NCI-H2171 treated with DMSO at 0.1 percent for 48 hours (cell line): ENCODE measurements at places on chromosomes 13 and 19.

GRCh38 chr13:93624311-93624777, 397.7 kb downstream of the GPC6 start:
- DNase-seq: peak; percentile 77

GRCh38 chr19:5621311-5621944, 1.1 kb downstream of the SAFB2 start:
- no peak for DNase-seq

DNA sequence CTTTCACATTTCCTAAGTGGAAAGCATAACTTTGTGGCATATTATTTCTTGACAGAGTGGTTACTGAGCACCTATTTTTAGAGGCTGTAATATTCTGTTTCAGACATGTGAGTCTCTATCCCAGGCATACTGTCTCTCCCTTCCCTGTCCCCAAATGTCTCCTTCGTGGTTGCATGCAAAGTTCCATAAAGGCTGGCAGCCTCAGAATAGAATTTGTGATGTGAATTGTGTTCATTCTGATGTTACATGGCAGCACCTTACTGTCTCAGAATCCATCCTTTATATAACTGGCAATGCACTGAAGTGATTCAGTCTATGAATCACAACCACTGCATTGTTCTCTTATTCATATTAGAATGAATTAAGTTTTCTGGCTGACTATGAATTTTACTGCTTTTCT, 89.0 kb upstream of the SLC7A1 start:
- DNase-seq: no peak

- no peak for DNase-seq
Observed at GRCh38 chr19:7238051-7238450, 56.2 kb downstream of the INSR start.

- DNase-seq: no peak
Observed at GRCh38 chr13:59658027-59658737, 505.5 kb downstream of the DIAPH3 start.

- DNase-seq: no peak
Observed at GRCh38 chr13:42750794-42751193, 30.6 kb upstream of the FAM216B start.

GRCh38 chr19:51508059-51508733, 6.6 kb upstream of the SIGLEC12 start:
- no peak for DNase-seq

DNA sequence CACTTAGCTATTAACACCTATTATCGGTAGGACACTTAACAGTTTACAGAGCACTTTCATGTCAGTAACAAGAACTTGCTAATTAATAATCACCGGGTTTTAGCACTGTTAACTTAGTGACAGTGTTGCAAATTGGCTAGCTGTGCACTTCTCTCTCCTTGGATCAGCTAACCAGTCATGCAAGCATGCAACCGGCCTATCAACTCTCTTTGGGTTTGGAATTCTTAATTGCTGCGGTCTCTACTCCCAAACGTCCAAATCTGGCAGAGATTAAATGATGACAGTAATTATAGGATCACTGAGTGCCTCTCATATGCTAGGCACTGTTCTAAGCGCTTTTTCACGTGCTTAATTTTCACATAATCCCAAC, 1.2 kb downstream of the EPS15L1 start:
- DNase-seq: no peak

- DNase-seq: no peak
Observed at GRCh38 chr19:45514376-45515051, 7.2 kb downstream of the VASP start.

- DNase-seq: no peak
Observed at GRCh38 chr13:80361883-80362327, 21.0 kb upstream of the SPRY2 start.

- DNase-seq: no peak
Observed at GRCh38 chr19:32924200-32924599, 47.6 kb downstream of the CEP89 start.

GRCh38 chr13:26719356-26719945, 41.1 kb downstream of the GPR12 start:
- DNase-seq: peak; percentile 67

- DNase-seq: peak; percentile 74
Observed at GRCh38 chr13:100090861-100091260, 2.0 kb downstream of the PCCA start.

GRCh38 chr19:1566392-1567115, 1.6 kb downstream of the MEX3D start:
- peak; percentile 32 for DNase-seq

DNA sequence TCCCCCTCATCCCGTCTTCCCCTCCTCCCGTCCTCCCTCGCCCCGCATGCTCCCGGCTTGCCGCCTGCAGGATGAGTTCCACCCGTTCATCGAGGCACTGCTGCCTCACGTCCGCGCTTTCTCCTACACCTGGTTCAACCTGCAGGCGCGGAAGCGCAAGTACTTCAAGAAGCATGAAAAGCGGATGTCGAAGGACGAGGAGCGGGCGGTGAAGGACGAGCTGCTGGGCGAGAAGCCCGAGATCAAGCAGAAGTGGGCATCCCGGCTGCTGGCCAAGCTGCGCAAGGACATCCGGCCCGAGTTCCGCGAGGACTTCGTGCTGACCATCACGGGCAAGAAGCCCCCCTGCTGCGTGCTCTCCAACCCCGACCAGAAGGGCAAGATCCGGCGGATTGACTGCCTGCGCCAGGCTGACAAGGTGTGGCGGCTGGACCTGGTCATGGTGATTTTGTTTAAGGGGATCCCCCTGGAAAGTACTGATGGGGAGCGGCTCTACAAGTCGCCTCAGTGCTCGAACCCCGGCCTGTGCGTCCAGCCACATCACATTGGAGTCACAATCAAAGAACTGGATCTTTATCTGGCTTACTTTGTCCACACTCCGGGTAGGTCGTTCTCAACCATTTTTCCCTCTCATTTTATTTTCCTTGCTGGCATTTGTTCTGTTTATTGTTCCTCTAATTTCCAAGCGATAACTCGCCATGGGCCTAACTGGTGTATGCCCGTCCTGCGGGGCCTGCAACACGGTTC, 29.8 kb downstream of the NFIX start:
- no peak for DNase-seq

DNA sequence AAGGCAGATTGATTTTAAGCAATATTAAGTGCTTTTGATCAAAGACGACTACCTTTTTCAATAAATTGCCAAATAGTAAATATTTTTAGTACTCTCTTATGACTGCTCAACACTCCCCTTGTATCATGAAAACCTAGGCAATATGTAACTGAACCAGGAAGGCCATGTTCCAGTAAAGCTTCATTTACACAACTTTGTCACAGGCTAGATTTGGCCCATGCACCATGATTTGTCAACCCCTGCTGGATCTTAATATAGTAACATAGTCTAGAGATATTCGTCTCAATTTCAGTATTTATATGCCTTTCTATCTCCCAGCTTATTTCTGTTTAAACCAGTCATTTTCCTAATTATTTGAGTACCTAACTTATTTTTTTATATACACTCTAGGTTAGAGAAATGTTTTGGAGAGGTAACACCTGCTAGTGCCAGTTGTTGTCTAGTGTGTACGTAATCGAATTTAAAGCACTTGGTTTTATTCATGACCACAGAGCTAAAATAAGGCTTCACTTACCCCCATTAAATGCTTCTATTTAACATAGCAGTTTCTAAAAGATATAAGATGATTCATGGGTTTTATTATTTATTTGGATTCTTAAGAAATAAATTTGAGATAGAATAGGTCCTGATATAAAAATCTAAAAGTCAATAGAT, 21.0 kb downstream of the TPP2 start:
- DNase-seq: no peak

DNA sequence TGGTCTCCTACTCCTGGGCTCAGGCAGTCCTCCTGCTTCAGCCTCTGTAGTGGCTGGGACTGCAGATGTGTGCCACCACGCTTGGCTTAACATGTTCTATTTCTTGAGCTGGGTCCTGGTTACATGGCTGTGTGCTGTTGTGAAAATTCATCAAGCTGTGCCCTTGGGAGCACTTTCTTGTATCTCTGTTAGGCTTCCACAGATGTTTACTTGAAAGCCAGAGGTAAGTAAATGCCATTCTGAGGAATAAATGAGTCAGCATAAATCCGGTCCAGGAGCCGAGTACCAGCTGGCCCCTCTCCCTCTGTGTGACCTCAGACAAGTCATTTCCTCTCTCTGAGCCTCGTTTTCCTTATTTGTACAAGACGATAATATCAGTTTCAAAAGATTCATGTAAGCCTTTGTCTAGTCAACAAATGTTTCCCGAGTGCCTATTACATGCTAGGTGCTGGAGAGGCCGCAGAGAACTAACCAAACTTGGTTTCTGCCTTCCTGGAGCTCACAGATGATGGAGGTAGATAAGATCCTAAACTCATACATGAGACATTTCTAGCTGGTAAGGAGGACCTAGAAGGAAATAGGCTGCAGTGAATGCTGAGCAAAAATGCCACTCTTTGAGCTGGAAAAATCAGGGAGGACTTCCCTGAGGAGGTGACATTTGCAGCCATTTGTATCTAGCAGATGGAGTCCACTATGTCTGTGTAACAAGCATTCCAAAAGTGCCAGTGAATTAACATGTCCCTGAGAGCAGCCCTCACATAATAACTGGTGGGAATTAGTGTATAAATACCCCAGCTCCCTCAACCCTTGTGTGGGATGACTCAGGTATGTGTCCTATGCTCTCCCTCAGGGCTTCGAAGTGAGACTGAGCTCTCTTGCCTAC, 2.7 kb upstream of the RASAL3 start:
- peak; percentile 48 for DNase-seq

- no peak for DNase-seq
Observed at GRCh38 chr19:12783291-12783848, 7.9 kb upstream of the JUNB start.

DNA sequence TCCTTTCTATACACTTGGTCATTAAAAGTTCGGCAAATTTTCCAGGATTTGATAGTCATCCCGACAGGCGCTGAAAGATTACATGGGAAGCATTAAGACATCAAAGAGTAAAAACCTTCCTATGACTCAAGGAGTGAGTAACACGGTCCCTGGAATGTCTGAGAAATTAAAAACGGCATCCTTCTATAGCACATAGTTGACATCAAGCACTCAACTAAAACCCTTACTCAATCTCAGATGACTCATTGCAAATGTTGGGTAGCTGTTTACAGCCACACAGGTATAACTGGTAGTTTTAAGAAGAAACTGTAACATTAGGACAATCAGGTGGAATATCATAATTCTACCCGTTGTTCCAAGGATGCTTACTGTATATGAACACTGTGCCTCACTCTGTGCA, 6.4 kb upstream of the LGALS13 start:
- no peak for DNase-seq

DNA sequence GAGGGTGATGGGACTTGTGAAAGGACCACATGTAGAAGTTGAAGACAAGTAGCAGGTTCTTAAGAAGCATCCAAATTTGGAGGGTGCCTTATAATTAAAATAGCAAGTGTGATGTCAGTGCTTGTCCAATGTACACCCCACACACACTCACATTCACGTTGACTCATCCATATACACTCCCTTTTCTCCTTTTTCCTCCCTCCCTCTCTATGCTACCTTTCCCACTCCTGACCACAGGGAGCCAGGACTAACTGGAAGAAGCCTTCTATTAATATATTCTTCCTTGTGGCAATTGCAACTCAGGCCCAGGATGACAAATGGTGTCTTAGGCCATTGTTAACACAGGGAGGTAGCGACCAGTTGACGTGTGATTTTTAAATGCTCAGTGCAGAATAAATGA, 16.3 kb upstream of the GPR183 start:
- no peak for DNase-seq

DNA sequence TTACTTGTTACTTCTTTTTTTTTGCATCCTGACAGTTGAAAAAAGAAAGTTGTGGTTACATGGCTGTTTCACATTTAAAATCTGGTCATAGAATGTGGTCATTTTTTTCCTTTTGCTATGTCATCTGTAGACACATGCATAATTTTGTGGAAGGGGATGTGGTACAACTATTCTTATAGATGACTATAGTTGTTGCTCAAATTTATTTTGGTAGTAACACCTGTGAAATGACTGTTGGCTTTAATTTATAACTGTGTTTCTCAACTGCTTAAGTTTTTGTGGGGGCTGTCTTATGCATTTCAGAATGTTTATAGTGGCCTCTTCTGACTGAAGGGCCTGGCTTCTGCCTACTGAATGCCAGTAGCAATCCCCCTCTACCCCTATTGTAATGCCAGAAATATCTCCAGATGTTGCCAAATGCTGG, 130.5 kb downstream of the PAN3 start:
- DNase-seq: no peak

GRCh38 chr13:41973247-41973741, 12.4 kb upstream of the VWA8 start:
- DNase-seq: no peak

DNA sequence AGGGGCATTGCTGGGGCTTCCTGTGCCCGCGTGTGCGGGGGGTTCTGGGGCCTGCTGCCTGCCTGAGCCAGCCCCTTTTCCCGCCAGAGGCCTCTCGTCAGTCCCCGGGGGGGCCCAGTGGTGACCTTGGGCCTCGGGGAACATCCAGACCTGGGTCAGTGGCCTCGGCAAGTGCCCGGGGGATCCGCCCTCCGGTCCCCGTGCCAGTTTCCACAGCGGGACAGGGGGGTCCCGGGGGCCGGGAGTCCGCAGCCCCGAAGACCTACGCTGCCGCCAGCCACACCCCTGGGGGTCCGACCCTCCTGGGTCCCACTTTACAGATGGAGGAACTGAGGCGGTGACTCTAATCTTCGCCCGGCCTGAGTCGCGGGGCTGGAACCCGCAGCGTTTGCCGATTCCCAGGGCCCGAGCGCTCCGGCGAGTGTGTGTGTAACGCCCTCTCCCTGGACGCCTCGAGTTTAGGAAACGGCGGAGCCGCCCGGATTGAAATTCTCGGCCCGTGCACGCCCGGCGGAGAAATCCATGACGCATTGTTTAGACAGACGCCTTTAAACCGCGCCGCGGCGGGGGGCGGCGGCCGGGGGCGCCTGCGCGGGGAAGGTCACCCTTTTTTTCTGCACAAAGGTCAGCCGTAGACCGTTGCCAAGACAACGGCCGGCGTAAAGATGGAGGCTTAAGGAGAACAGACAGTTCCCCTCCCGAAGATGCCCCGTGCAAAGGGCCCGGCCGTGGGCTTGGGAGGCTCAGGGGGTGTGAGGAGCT, 39.3 kb downstream of the EFNA2 start:
- DNase-seq: peak; percentile 63

GRCh38 chr19:49118565-49119410, at the start of gene C19orf73:
Gene C19orf73 (minus strand): TSS chr19:49119143. CDS start chr19:49119022, 121 bp downstream.
- peak; percentile 95 for DNase-seq

DNA sequence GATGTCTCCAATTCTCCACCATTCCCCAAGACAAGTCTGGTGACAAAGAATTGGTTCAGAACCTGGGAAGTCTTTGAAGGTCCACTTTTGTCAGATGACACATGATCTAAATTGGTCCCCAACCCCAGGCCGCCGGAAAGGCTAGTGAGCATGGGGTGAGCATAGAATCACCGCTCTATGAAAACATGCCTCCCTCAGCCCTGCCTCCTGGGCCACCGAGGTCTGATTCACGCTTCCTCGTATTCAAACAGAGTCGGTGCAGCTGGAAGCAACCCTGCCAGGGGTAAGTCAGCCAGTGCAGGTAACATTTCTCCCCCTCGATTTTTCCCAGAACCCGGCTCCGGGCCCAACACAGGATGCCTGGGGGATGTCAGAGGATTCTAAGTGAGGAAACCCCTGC, 33.9 kb upstream of the KLF2 start:
- DNase-seq: no peak
